ENCODE measurements at places on chromosomes 3 and 15.
A peak's percentile ranks its signal among the peaks of the same experiment; 100 is the strongest.

DNA sequence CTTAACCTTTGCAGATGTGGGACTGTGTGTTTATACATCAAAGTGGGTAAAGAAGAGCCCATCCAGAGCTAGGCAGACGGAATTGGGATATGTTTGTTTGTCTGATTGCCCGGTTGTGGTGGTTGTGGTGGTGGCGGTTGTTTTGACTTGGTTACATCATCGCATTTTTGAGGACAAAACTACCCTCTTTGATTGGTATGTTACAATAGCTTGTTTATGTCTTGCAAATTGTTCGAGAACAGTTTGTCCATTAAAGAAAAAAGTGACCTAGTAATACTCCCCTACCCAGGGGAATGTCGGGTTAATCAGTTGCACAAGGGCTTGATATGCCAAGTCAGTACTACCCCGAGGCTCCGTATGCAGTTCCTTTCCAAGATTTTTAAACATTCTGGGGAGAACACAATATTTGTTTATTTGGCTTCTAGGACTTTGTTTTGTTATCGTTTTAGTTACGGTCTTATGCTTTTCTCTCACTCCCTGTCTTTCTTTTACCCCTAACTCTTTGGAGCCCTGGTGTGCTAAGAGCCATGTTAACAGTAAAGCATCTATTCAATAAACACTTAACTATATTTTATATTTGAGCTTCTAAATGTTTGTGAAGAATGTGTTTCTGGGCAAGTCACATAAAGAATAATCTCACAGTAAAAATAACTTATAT lies 315.4 kb downstream of the LPP start:
- H3K27me3 ChIP-seq, result no peaks in the 10 kb centered on the region
- peaks cover 6% of the 10 kb centered on the region for H3K4me1 ChIP-seq
- no peak for DNase-seq
- H3K27ac ChIP-seq, result no peak overlapping the region

DNA sequence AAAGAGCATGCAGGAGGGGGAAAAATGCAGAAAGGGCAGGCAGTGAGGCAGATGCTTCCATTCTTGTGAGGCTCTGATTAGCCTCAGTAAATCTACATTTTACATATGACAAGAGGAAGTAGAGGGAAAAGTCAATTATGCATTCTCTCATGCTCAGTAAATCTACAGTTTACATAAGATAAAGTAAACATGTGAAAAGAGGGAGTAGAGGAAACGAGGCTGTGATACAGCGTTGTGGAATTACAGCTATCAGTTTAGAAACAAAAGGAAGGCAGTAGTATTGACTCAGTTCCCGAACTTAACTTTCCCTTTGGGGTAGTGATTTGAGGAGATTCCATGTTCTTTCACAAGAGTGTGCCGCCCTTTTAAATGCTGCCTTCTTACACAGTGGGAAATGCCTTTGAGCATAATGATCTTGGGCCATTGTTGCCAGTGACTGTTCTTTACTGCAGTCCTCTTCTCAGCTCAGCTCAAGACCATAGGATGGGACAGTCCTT lies 39.3 kb downstream of the OSTN start:
- H3K4me3 ChIP-seq, result no peak overlapping the region
- DNase-seq, result no peak
- no peaks in the 10 kb centered on the region for H3K27me3 ChIP-seq
- no peaks in the 10 kb centered on the region for H3K36me3 ChIP-seq
- H3K4me1 ChIP-seq, result no peaks in the 10 kb centered on the region

DNA sequence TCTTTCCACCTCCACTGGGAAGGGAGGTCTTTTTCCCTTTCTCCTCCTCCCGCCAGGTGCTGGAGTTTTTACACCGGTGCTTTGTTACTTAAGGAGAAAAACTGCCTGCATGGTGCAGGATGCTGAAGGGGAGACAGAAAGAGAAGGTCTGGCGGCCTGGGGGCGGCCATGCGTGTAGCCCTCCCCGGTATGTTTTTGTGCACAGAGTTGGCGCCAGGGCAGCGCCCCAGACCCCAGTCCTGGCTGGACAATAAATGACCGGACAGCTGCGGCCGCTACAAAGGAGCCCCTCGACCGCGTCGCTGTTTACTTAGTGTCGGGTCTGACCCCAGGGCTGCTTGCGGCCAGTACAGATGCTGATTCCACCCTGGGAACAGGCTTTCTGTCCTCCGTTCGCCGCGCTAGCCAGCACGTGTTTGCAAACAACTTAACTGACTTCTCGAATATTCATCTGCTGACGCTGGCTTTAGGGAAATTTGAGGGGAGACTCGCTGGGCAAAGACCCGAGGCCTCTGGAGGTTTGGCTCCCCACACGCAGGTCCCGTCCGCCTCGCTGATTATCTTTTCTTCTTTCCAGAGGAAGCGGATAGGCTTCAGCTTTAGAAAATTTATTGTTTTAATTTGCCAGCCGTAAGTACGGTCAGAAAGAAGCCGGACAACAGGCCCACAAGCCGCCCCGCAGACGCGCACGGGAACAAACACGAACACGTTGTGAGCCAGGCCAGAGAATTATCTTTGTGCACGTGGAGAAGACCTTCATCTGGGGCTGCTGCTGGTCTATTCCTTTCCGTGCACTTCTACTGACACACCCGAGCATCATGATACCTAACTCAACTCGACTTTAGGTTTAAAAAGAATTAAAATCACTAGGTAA lies 46.9 kb downstream of the ZIC4 start:
- H3K4me1 ChIP-seq, result no peaks in the 10 kb centered on the region
- H3K27me3 ChIP-seq, result peaks cover 75% of the 10 kb centered on the region
- H3K27ac ChIP-seq, result no peak overlapping the region
- H3K36me3 ChIP-seq, result peaks cover 3% of the 10 kb centered on the region

DNA sequence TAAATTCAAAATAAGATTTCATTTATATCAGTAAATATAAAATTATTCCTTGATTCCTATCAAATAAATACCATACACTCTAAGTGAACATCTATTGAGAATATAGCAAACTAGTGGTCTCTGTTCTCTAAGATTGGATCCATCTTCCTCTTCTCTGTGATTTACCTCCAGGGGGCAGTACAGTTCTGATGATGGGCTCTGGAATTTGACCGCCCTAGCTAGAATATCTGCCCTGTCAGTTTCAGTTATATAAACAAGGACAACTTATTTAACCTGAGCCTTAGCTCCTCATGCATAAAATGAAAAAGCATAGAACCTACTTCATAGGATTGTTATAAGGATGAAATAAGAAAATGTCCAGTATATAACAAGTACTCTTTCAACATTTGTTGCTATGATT lies 171.1 kb upstream of the CCDC54 start:
- no peaks in the 10 kb centered on the region for H3K36me3 ChIP-seq
- H3K27me3 ChIP-seq, result no peaks in the 10 kb centered on the region
- H3K4me1 ChIP-seq, result no peaks in the 10 kb centered on the region
- no peak for DNase-seq
- no peak overlapping the region for H3K27ac ChIP-seq

GRCh38 chr3:189270248-189270832 lies 98.6 kb downstream of the TPRG1 start:
- no peak overlapping the region for H3K4me3 ChIP-seq
- no peaks in the 10 kb centered on the region for H3K36me3 ChIP-seq
- H3K27ac ChIP-seq, result no peak overlapping the region
- DNase-seq, result no peak
- peaks cover 8% of the 10 kb centered on the region for H3K4me1 ChIP-seq

- no peaks in the 10 kb centered on the region for H3K27me3 ChIP-seq
- H3K27ac ChIP-seq, result no peak overlapping the region
- DNase-seq, result no peak
- H3K4me3 ChIP-seq, result no peak overlapping the region
These were observed 50.8 kb upstream of the MUC13 start for GRCh38 chr3:124985349-124985748.

DNA sequence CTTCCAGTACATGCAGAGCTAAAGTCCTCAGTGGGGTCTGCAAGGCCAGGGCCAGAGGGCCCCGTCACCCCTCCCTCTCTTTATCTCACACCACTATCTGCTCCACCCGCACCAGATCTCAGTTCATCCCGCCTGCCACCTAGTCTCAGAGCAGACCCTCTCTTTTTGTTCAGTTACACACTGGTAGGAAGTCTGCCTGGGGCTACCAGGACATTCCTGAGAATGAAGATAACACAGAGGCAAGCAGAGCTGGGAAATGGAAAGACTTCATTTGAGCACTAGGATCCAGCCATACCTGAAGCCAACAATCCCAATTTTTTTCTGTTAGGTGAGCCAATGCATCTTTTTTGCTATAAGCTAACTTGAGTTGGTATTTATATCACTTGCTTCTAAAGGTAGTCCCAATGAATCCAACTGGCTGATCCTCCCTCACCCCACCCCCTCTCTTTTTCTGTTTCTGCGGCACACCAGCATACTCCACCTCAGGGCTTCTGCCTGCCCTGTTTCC lies 24.5 kb downstream of the ATP2B2 start:
- no peaks in the 10 kb centered on the region for H3K36me3 ChIP-seq
- DNase-seq, result no peak

- H3K4me1 ChIP-seq, result no peaks in the 10 kb centered on the region
- H3K27me3 ChIP-seq, result no peaks in the 10 kb centered on the region
- no peak for DNase-seq
- H3K4me3 ChIP-seq, result no peak overlapping the region
- H3K27ac ChIP-seq, result peak overlapping the region; percentile 16
- H3K36me3 ChIP-seq, result no peaks in the 10 kb centered on the region
These were observed 1.3 kb downstream of the ALPK3 start for GRCh38 chr15:84818261-84819131.

GRCh38 chr3:50519471-50520089 lies 16.1 kb upstream of the CACNA2D2 start:
- peak; percentile 73 for DNase-seq
- H3K36me3 ChIP-seq, result peaks cover 4% of the 10 kb centered on the region
- peak overlapping the region; percentile 46 for H3K27ac ChIP-seq
- peaks cover 12% of the 10 kb centered on the region for H3K27me3 ChIP-seq

DNA sequence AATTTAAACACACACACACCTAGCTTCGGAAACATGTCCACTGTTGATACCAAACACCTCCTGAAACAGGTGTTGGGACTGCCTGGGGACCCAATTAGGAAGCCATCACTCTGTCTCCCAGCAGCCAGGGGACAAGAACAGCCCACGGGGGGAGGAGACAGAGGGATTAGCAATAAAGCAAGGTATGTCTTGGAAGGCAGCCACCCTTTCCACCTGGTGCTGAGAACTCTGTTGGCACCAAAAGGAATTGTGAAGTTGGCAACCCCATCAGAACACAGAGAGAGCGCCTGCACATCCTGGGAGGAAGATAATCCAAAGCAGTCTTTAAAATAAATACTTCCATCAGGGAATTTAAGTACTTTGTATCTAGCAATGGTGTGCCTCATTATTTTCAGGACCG lies 111.0 kb downstream of the ADAMTS17 start:
- H3K4me3 ChIP-seq, result no peak overlapping the region
- H3K4me1 ChIP-seq, result peaks cover 16% of the 10 kb centered on the region
- H3K27ac ChIP-seq, result no peak overlapping the region
- H3K27me3 ChIP-seq, result no peaks in the 10 kb centered on the region

- H3K4me1 ChIP-seq, result peaks cover 48% of the 10 kb centered on the region
- H3K27me3 ChIP-seq, result no peaks in the 10 kb centered on the region
- H3K27ac ChIP-seq, result peak overlapping the region; percentile 95
- peak overlapping the region; percentile 69 for H3K4me3 ChIP-seq
- H3K36me3 ChIP-seq, result peaks cover 35% of the 10 kb centered on the region
- DNase-seq, result no peak
These were observed 69.5 kb upstream of the MBNL1 start for GRCh38 chr3:152199102-152199840.

GRCh38 chr15:77138167-77138522 lies 67.2 kb upstream of the TSPAN3 start:
- H3K4me3 ChIP-seq, result no peak overlapping the region
- no peak overlapping the region for H3K27ac ChIP-seq
- no peaks in the 10 kb centered on the region for H3K4me1 ChIP-seq
- DNase-seq, result no peak
- H3K36me3 ChIP-seq, result peaks cover 4% of the 10 kb centered on the region

GRCh38 chr3:104598848-104599511 lies 767.7 kb upstream of the ALCAM start:
- H3K4me3 ChIP-seq, result no peak overlapping the region
- DNase-seq, result no peak
- H3K36me3 ChIP-seq, result no peaks in the 10 kb centered on the region
- H3K27me3 ChIP-seq, result no peaks in the 10 kb centered on the region
- H3K4me1 ChIP-seq, result no peaks in the 10 kb centered on the region

GRCh38 chr3:108156312-108156853 lies 65.6 kb upstream of the CD47 start:
- H3K4me3 ChIP-seq, result no peak overlapping the region
- peaks cover 6% of the 10 kb centered on the region for H3K4me1 ChIP-seq
- no peak for DNase-seq
- no peaks in the 10 kb centered on the region for H3K27me3 ChIP-seq
- H3K27ac ChIP-seq, result no peak overlapping the region

GRCh38 chr15:89197503-89197971 lies 23.8 kb downstream of the RLBP1 start:
- no peak overlapping the region for H3K4me3 ChIP-seq
- peak overlapping the region; percentile 24 for H3K27ac ChIP-seq
- peaks cover 23% of the 10 kb centered on the region for H3K36me3 ChIP-seq

- H3K27ac ChIP-seq, result peak overlapping the region; percentile 28
- H3K27me3 ChIP-seq, result peaks cover 19% of the 10 kb centered on the region
- peak overlapping the region; percentile 82 for H3K4me3 ChIP-seq
- no peak for DNase-seq
- peaks cover 12% of the 10 kb centered on the region for H3K4me1 ChIP-seq
These were observed 973 bp upstream of the ITPKA start for GRCh38 chr15:41492597-41493204.

DNA sequence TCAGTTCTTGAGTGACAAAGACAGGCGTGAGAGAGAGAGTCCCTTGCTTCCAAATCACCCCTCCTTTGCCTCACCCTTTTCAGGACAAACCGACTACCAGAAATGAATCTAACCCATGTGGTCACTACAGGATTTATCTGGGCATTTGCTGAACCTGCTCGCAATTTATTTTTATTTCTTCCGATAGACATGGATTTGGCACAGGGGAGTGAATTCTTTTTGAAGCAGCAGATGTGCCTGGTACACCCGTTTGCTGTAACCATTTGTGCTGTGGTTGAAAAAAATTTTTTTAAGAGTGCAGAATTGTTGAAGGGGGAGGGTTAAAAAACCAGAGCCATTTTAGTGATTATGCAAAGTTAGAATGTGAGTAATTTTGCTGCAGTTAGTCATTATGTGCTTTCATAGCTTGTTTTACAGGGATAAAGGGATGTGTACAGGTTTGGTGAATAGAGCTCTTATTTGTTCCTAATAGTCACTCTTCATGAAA lies 442.0 kb downstream of the LPP start:
- H3K4me1 ChIP-seq, result no peaks in the 10 kb centered on the region
- no peak overlapping the region for H3K27ac ChIP-seq
- H3K36me3 ChIP-seq, result no peaks in the 10 kb centered on the region
- no peaks in the 10 kb centered on the region for H3K27me3 ChIP-seq
- no peak overlapping the region for H3K4me3 ChIP-seq
- no peak for DNase-seq

- H3K27ac ChIP-seq, result no peak overlapping the region
- H3K4me3 ChIP-seq, result no peak overlapping the region
- H3K4me1 ChIP-seq, result no peaks in the 10 kb centered on the region
- peaks cover 44% of the 10 kb centered on the region for H3K27me3 ChIP-seq
- no peaks in the 10 kb centered on the region for H3K36me3 ChIP-seq
These were observed 49.6 kb downstream of the PCSK6 start for GRCh38 chr15:101439920-101440319.

GRCh38 chr3:130929804-130930203 lies 35.9 kb downstream of the ATP2C1 start:
- peaks cover 26% of the 10 kb centered on the region for H3K36me3 ChIP-seq
- H3K4me3 ChIP-seq, result no peak overlapping the region
- H3K27ac ChIP-seq, result peak overlapping the region; percentile 15
- no peak for DNase-seq

Data from effector memory CD8-positive, alpha-beta T cell (primary cell).